Dermis microvascular lymphatic vessel endothelial cell (primary cell): ENCODE measurements at places on chromosomes 7 and 10. TPM values are rescaled to one million over a fixed set of nuclear protein-coding genes. Genes with fewer than 3 reads are reported as not detected.

The FAM180A gene
- not detected in 2 replicates for total RNA-seq

GRCh38 chr10:16992611-16993119, 136.9 kb downstream of the CUBN start:
- peak; percentile 96 for DNase-seq

DNA sequence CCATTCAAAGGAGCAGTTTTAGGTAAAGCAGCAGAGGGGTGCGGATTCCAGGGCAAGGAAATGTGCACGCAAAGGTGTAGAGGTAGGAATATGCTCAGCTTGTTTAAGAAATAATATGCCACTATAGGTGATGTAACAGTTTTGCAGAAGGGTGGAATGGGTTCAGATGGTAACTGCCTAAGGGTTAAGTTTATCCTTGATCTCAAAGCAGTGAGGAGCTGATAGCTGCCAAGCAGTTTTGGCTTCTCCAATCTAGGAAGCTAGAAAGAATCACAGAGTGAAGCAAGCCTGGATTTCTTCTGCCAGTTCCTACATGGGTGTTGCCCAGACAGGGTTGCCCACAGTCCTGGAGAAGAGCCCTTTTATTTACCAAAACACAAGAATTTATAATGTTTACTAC, 6.0 kb downstream of the ACADSB start:
- no peak for DNase-seq

DNA sequence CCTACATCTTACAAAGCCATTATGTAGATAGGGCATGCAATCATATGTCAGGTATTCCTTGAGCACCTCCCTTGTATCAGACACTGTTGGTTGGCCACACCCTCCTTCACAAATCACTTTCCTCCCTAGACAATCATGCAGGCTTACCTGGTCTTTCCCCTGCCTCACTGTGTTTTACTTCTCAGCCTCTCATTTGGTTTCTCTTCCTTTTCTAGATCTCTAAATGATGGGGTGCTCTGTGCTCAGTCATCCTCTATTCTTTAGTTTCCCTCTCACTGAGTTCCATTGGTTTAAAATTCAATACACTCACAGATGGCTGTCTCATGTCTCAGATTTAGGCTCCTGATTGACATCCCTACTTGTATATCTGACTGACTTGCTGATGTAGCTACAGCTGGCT, 31.4 kb downstream of the ANK3 start:
- DNase-seq: no peak

The UNCX gene
- total RNA-seq: not detected in 2 replicates

DNA sequence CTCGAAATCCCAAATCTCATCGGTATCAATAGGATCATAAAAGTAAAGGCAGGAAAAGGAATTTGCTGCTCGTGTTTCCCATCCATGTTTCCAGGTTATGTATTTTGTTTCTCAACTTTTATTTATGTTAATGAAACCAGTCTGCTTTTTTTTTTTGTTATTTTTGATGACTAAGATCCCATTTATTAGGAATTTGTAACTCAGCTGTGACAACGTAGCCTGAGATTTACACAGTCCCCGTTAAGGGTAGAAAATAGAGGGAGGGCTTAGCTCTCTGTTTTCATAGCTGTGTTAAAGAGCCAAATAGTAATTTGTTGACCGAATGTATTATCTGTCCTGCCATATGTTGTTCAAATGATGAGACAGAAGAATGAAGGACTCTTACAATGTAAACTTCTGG, 164.0 kb downstream of the MGMT start:
- DNase-seq: peak; percentile 54

The SPDYE8 gene
- not detected in 2 replicates for total RNA-seq

DNA sequence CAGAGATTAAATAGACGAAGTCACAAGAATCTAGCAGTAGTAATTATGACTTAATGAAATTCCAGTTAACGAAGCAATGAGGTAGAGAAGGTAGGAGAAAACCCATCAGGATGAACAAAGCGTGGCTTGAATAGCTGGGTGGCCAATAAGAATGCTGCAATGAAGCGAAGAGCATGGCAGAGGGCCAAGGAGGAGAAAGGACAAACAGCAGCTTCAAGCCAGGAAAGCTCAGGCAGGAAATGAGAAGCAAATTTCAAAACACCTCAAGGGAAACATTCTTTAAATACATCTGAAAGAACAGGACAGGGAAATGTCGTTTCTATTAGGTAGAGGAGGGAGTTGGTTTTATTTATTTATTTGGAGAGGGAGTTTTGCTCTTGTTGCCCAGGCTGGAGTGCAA, 122.5 kb downstream of the KIAA1217 start:
- no peak for DNase-seq

GRCh38 chr7:113799896-113800295, 118.9 kb downstream of the PPP1R3A start:
- no peak for DNase-seq

DNA sequence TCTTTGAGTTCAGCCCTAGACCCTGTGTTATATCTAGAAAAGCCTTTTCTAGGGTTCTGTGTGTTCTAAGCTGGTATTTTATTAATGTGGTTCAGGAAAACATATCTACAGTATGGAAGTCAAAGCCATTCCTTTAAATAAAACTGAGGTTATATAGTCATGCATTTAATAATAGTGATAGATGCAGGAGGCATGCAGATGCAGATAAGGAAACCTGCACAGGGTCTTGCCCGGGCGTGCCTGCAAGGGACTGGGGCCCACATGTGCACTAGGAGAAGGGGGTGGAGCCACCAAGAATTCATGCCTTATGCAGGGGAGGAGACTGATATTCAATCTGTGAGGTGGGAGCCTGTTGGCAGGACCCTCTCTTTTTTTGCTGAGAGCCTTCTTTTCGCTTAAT, 171.5 kb downstream of the PRPF18 start:
- peak; percentile 69 for DNase-seq

DNA sequence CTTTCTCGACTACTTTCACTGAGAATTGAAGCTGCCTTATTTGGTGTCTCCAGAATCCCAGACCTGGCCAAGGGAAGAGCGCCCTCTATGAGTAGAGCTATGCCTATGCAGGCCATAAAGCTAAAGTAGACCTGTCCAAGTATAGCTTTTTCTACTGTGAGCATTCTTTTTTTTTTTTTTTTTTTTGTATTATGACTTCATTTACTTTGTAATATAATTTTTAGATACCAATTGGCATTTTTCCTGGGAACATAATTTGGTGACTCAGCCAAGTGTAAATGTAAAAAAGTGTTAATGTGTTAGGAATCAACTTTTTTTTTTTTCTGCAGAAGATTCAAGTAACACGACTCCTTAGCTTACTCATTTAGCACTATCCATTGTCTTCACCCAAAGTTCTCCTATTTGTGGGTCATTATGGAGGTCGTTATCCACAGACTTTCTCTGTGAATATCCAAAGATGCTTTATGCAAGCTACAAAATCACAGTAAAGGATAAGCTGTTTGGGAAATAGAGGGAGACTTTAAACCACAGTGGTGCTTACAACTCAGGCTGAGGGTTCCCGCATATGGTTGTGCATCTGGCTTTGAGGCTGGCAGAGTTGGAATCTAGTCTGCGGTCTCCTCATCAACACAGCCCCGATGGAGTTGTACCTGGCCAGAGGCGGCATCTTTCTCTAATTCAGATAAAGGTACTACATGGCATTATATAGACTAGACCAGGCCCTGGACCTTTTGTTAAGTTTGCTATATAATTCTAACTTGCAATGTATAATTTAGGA, 1040.2 kb upstream of the SORCS1 start:
- DNase-seq: peak; percentile 27

The VAX1 gene
- not detected in 2 replicates for total RNA-seq

DNA sequence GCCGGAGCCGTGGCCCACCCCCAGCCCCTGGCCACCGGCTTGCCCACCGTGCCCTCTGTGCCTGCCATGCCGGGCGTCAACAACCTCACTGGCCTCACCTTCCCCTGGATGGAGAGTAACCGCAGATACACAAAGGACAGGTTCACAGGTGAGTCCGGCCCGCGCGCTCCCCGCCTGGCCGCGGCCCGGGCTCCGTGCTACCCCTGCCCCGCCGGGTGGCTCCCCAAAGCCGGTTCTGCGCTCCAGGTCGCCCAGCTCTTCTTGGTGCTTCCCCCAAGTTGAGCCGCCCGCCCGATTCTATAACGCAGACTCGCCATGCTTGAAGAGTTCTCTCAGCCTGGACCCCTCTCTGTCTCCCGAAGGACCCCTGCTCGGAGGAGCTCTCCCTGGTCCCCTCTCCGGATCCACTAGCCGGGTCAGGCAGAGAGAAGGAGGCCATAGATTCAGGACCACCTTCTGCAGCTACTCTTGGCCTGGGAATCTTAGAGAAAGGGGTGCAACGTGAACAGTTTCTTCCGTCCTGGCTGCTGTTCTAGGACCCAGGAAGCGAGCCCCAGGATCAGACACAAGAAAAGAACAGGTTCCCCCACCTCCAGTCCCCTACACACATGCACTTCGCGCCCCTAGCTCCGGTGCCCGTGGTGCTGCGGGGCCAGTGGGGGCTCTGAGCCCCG, 999 bp downstream of the TLX1 start:
- DNase-seq: no peak
